CD4-positive, alpha-beta T cell (primary cell): ENCODE measurements at places on chromosomes 6 and 20.

DNA sequence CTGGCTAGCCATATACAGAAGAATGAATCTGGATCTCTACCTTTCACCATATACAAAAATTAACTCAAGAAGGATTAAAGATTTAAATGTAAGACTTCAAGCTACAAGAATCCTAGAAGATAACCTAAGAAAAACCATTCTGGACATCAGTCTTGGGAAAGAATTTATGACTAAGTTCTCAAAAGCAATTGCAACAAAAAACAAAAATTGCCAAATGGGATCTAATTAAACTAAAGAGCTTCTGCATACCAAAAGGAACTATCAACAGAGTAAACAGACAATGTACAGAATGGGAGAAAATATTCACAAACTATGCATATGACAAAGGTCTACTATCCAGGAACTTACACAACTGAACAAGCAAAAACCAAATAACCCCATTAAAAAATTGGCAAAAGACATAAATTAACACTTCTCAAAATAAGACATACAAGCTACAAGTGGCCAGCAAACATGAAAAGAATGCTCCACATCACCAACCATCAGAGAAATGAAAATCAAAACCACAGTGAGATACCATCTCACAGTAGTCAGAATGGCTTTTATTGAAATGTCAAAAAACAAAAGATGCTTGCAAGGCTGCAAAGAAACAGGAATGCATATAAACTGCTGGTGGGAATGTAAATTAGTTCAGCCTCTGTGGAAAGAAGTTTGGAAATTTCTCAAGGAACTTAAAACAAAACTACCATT is 66.8 kb upstream of the RSPO3 start:
- no peak for DNase-seq

GRCh38 chr6:117497237-117497636 is 14.8 kb downstream of the DCBLD1 start:
- DNase-seq = no peak

DNA sequence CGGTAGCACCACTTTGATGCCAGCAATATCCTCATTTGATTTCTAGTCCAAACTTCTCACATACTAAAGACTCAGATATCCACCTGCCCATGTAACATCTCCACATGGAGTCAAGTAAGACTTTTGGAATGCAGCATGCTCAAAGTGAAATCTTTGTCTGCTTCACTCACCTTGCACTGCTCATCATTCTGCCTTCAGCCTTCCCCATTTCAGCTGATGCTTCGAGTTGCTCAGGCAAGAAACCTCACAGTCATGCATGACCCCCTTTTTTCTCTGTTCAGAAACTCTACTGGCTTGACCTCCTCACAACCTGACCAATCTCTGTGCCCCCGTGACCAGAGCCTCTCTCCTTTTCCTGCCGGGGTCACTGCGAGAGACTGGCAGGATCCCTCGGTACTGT is 41.0 kb upstream of the KIF25 start:
- no peak for DNase-seq

DNA sequence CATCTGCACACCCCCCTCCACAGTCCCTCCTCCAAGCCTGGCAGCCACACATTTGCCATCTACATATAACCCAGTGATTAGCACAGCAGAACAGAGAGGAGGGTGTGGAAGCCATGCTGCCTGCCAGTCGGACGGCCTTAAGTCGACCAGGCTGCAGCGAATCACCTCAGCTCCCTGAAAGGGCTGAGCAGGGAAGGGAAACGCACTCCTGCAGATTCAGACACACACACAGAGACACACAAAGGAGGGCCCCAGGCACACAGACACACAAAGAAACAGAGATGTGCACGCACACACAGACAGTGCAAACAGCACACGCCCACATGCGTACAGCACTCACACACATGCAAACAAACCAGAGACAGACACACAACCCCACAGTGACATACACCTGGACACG is 11.2 kb upstream of the SIRPA start:
- DNase-seq = no peak

GRCh38 chr20:34324541-34324940 is 21.4 kb upstream of the AHCY start:
- no peak for DNase-seq

- no peak for DNase-seq
Observed at GRCh38 chr6:42255050-42255449, 37.4 kb upstream of the MRPS10 start.

GRCh38 chr6:21496706-21497105 is 96.8 kb upstream of the SOX4 start:
- no peak for DNase-seq

GRCh38 chr20:2340823-2341222 is 39.9 kb upstream of the TGM6 start:
- DNase-seq = no peak

DNA sequence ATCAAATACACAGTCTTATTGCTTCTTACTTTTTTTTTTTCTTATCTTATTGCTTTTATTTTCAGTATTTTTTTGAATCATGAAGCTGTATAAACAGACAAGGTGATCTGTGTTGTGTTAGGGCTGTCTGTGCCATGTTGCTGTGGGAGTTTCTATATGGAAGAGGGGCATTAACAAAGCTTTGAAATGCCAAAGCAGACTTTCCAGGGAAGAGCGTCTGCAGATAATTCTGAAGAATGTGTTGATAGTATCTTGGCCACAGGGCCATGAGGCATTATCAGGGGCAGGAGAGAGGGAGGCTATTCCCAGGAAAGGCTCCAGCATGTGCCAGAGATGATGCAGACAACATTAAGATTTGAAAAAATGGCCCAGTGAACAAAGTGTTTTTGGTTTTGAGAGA is 354.5 kb downstream of the UTRN start:
- no peak for DNase-seq

DNA sequence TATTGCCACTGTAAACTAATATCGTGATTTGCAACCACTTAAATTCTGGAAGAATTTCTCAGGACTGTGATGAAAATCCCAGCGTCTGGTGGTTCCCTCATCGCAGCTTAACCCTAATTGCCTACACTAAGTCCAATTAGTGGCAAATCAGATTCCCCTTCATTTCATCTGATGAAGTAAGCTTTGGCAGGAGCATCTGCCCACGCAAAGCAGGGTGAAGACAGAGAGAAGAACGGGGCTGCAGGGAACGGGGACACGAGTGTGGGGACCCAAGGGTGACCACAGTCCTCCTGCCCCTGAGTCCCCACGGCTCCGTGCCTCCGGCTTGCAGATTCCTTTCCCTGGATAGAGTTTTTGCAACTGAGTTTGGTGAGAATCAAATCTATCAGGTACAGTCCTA is 159.5 kb downstream of the LY86 start:
- no peak for DNase-seq

- no peak for DNase-seq
Observed at GRCh38 chr6:168183613-168183970, 104.6 kb upstream of the FRMD1 start.

DNA sequence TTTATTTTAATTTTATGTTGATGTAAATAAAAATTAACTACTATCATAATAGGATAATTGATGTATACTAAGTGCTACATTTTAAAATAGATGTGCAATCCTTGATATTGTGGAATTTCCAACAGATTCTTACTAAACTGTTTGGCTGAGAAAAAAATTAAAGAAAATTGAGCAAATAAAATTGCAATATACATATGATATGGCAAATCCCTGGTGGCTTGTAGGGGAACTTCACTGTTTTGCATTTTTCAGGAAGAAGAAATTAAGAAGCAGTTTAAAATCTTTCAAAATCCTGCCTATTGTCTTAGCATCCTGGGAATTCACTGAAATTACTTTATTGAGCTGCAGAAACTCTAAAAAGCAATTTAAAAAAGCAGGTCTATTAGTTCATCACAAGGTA is 191.4 kb upstream of the ADGRB3 start:
- no peak for DNase-seq

- no peak for DNase-seq
Observed at GRCh38 chr6:12442455-12442854, 152.3 kb downstream of the EDN1 start.
